ENCODE measurements at places on chromosomes 4 and X.
A peak's percentile ranks its signal among the peaks of the same experiment; 100 is the strongest.

DNA sequence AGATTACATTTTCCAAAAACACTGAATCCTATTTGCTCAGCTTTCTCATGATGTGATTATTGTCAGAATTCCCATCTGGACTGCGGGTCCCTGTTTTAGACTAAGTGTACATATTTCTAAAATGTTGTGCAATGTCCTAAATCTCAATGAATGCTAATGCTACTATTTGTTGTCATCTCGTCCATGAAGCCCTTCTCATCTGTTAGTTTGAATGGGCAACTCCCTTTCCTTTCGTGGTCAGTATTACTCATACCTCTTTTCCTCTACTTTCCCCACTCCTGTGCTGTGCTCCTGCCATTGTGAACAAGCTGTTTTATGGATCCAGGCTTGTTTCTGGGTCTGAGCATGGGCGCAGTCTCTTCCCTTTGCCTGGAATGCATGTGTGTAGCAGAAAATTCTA is 91.0 kb downstream of the MID1 start:
- DNase-seq, result no peak

GRCh38 chr4:106316773-106317409 is 541 bp downstream of the AIMP1 start:
- DNase-seq, result no peak

GRCh38 chrX:68440442-68440841 is 7.1 kb upstream of the OPHN1 start:
- no peak for DNase-seq

DNA sequence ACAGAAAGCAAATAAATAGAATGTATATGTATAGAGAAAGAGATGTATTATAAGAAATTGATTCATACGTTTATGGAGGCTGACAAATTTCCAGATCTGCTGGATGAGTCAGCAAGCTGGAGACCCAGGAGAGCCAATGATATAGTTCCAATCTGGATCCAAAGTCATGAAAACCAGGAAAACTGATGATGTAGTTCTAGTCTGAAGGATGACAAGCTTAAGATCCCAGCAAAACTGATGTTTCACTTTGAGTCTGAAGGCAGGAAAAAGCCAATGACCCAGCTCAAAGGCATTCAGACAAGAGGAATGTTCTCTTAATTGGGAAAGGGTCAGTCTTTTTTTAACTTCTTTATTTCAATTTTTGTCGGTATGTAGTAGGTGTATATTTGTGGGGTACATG is 102.6 kb downstream of the LHFPL1 start:
- no peak for DNase-seq

DNA sequence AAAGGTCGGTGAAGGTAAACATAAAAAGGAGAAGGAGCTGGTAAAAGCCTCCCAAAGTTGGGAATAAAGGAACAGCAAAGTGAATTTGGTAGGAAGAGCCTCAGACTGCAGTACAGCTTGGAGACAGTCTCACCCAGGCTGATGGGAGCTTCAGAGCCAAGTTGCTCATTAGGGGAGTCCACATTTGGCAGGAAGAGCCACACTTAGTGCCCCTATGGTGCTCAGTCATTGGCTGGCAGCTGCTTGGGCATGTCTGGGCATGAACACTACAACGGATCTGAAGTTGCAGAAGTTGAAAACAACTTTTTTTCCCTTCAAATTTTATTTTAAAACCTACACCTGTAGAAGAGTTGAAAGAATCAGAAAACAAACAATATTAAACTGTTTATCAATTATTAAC is 2497.3 kb downstream of the ARAP2 start:
- no peak for DNase-seq

DNA sequence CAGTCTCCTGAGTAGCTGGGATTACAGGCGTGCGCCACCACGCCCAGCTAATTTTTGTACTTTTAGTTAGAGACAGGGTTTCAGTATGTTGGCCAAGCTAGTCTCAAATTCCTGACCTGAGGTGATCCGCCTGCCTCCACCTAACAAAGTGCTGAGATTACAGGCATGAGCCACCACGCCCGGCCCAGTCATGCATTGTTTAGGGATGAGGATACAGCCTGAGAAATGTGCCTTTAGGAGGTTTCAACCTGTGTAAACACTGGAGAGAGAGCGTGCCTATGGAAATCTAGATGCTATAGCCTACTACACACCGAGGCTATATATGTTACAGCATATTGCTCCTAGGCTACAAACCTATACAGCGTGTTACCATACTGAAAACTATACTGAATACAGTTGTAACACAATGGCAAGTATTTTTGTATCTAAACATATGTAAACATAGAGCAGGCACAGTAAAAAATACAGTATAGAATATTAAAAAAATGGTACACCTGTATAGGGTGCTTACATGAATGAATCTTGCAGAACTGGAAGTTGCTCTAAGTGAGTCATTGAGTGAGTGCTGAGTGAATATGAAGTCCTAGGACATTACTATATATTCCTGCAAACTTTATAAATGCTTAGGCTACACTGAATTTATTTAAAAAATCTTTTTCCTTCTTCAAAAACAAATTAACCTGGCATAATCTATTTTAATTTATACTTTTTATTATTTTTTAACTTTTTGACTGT is 588.2 kb upstream of the ADGRL3 start:
- DNase-seq, result no peak

DNA sequence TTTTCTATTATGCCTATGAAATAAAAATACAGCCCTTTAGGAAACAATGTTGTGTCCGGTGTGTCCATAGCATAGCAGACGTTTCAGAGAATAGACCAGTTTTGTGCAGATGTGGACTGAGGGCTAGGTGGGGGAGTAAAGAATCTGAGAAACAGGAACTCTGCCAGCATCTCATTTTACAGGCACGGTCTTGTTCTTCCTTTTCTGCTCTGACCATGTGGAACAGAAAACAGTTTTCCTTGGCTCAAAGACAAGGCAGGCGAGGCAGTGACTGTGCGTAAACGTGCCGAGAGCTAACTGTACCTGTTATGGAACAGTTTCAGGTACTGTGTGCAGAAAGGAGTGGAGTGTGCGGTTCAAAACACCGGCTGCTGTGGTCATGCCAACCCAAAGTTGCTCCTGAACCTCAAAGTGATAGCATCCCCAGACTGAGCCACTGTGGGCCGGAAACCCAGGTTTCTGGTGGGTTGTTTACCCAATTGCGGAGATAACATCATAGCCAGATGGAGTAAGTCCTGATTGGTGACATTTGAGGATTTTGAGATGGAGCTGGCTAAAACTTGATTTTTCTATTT is 20.2 kb downstream of the CNGA2 start:
- no peak for DNase-seq

- no peak for DNase-seq
Observed at GRCh38 chr4:54588404-54588803, 69.4 kb upstream of the KIT start.

DNA sequence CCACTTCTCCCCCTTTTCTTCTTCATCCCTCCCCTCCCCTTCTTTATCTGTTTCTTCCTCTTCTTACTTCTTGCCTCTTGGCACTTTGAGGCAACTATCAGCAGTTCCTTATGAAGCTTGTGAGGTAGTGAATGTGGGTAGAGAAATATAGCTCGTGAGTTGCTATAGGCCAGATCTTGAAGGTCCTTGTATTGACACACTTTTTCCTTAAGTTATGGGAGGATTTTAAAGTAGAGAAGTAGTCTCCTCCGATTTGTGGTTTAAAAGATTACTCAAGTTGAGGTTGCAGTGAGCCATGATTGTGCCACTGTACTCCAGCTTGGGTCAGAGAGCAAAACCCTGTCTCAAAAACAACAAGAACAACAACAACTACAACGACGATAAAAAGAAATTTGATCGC is 3.4 kb upstream of the RRAGB start:
- peak; percentile 11 for DNase-seq

- DNase-seq, result no peak
Observed at GRCh38 chr4:70721747-70722146, at the start of gene RUFY3. Gene RUFY3 (plus strand): TSS chr4:70721964. CDS start chr4:70722574, 610 bp downstream.

Data from AML-193 (cell line).